ENCODE measurements at places on chromosomes 2 and 18. TPM values are rescaled to one million over a fixed set of nuclear protein-coding genes. Genes with fewer than 3 reads are reported as not detected.

The FHL2 gene
- 202 TPM for total RNA-seq

The PSMD14 gene
- total RNA-seq, result 76.4 TPM

The CARF gene
- total RNA-seq, result 2.9 TPM

The RAPGEF4 gene
- total RNA-seq, result 0.31 TPM

The PIEZO2 gene
- not detected for total RNA-seq

The LHCGR gene
- not detected for total RNA-seq

The DES gene
- total RNA-seq, result not detected

The TCF7L1 gene
- 2.6 TPM for total RNA-seq

The MOB4 gene
- total RNA-seq, result 32.3 TPM

The FOXI3 gene
- not detected for total RNA-seq

The CRACDL gene
- total RNA-seq, result not detected

The PASK gene
- total RNA-seq, result 4.3 TPM

The BCL2 gene
- total RNA-seq, result 1.0 TPM

The TNFAIP6 gene
- 2.4 TPM for total RNA-seq

The CDH20 gene
- not detected for total RNA-seq

The C2orf15 gene
- total RNA-seq, result not detected

The GPR39 gene
- 1.7 TPM for total RNA-seq

The CTIF gene
- total RNA-seq, result 92.9 TPM

The LRP1B gene
- not detected for total RNA-seq

The CRYGD gene
- not detected for total RNA-seq

The REG3G gene
- total RNA-seq, result not detected

The KIAA2012 gene
- total RNA-seq, result 0.39 TPM

The DYNAP gene
- not detected for total RNA-seq

The KCNE4 gene
- 10.5 TPM for total RNA-seq

The FBXO15 gene
- 2.2 TPM for total RNA-seq

The FBXO41 gene
- total RNA-seq, result 0.88 TPM

The MDH1 gene
- 162 TPM for total RNA-seq

The UGT1A5 gene
- total RNA-seq, result not detected

The ZAP70 gene
- total RNA-seq, result not detected
